ENCODE measurements at places on chromosomes 16 and 17. TPM values are rescaled to one million over a fixed set of nuclear protein-coding genes. Genes with fewer than 3 reads are reported as not detected.

Gene OSGIN1
- 2.0 TPM for polyA plus RNA-seq

Gene CA4
- polyA plus RNA-seq = not detected

GRCh38 chr17:17810084-17810894 lies 26.5 kb downstream of the SREBF1 start:
- no peak for DNase-seq

DNA sequence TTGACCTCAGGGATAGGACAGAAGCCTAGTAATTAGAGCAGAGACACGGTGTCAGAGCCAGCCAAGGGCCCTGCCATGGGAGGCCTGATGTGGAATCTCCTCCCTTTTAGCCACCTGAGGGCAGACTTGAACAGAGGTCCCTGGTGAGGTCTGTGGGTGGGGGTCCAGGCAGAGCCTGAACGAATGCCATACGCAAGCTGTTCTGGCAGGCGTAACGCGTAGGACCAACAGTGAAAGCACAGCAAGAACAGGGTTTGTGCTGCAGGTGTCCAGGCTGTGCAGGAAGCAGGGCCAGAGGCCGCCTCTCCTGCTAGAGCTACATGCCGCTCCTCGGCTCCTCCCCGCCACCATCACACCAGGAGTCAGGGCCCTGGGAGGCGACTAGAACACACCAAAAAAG lies 81.9 kb upstream of the TBX2 start:
- no peak for DNase-seq

Gene TMEM114
- polyA plus RNA-seq = not detected

Gene PIMREG
- polyA plus RNA-seq = 27.0 TPM

Gene HOXB4
- not detected for polyA plus RNA-seq

Gene TEKT1
- polyA plus RNA-seq = not detected

Gene CDRT15L2
- not detected for polyA plus RNA-seq

- DNase-seq = no peak
These were observed 113.3 kb downstream of the HS3ST2 start for GRCh38 chr16:22927306-22927705.

Gene SSTR5
- not detected for polyA plus RNA-seq

Gene KRT32
- 0.38 TPM for polyA plus RNA-seq

Gene CDH16
- polyA plus RNA-seq = not detected

GRCh38 chr16:62870554-62870953 lies 834.3 kb upstream of the CDH8 start:
- no peak for DNase-seq

DNA sequence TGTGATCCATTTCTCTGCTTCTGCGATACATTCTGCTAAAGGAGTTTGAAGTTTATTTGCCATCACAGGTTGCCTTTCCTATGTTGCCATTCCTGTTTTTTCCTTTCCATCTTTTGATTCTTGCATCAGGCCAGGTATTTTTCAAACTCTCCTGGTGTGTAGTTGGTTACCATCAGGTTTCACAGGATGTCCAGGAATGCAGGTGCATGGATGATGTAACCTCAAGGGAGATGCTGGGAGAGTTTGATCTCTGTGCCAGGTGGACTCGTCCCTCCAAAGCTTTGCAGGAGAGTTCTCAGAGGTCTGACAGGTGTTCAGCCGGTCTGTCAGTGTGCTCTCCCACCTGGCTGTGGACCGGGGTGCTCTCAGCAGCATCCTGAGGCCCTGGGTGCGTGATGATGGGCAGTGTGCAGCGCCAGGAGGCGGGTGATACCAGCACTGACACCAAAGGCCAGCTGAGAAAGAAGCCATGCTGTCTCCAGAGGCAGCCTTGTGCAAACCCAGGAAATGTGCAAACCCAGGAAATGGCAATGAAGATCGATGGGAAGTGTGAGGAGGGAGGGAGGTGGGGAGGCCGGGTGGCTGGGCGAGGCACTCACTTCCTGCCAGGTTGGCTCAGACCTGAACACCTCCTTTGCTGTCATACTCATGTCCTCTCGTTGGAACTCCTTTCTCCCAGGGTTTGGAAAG lies 1.7 kb downstream of the ATP2C2 start:
- DNase-seq = no peak

- DNase-seq = no peak
These were observed 4.9 kb downstream of the SLC35G3 start for GRCh38 chr17:35189291-35189690.

DNA sequence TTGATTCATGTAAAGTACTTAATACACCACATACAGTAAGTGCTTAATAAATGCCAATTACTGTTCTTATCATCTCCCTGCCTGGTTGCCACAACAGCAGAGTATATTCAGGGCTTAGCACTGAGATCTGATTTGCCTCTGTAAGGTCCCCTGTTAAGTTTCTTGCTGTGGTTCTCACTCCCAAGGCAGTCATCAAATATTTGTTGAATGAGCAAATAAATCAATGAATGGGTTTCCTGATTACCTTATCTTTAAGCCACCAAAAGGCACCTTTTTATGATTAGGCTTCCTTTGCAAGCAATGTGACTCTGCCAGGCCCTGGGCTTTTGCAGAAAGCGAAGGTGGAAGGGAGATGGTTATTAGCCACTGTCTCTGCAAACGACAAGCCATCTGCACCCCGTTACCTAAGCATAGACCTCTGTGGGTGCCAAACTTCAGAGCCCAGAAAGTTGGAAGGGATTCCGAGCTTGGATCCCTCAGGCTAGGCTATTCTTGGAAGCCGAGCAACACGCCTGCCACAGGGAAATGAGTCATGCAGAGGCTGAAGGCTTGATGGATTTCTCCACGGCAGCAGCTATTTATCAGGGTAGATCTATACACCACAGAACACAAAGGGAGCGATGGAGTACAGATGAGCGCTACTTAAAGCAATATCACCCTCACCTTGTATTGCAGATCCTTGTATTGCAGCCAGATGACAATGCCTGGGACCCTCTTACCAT lies 102.0 kb downstream of the GRIN2A start:
- DNase-seq = peak; percentile 49

DNA sequence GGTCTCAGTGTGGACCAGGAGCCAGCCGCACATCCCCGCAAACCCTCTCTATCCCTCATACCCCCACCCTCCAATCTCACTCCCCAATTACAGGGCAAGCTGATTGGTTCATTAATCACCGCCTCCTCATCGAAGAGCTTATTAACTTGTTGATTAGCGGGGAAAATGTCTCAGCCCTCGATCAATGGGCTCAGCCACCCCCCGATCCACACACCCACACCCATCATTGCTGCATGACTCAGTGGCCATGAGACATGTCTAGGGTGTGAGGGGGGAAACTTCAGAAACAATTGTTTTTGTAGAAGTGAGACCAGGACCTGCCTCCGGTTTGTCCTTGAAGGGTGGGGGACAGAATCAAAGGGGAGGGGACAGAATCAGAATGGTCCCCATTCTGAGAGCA lies 2.5 kb upstream of the PYY start:
- no peak for DNase-seq

GRCh38 chr16:24674877-24675276 lies 54.6 kb upstream of the TNRC6A start:
- no peak for DNase-seq

GRCh38 chr17:4378626-4379025 lies 12.2 kb upstream of the UBE2G1 start:
- no peak for DNase-seq

Gene KRTAP4-4
- polyA plus RNA-seq = not detected

GRCh38 chr16:70429888-70430666 lies 8.8 kb downstream of the ST3GAL2 start:
- DNase-seq = no peak

- DNase-seq = no peak
These were observed 113.5 kb downstream of the NPIPB5 start for GRCh38 chr16:22624038-22624799.

DNA sequence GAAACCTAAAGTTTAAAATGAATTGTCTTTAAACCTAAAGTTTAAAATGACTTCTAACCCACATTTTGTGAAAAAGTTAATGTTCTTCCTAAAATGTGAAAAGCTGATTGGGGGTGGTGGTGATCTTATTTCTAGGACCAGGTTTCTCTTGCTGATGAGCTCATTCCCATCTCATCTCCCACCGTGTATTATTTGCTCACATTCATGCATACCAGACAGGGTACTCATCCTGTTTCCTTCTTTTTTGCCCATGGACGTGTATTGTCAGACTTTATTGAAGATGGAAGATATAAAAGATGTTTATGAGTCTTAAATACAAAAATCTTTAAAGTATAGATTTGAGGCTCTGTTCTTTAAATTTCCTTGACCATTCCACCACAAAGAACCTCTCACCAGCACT lies 70.1 kb upstream of the MPHOSPH6 start:
- DNase-seq = no peak

- no peak for DNase-seq
These were observed 345 bp downstream of the EMC8 start for GRCh38 chr16:85798901-85799496.

DNA sequence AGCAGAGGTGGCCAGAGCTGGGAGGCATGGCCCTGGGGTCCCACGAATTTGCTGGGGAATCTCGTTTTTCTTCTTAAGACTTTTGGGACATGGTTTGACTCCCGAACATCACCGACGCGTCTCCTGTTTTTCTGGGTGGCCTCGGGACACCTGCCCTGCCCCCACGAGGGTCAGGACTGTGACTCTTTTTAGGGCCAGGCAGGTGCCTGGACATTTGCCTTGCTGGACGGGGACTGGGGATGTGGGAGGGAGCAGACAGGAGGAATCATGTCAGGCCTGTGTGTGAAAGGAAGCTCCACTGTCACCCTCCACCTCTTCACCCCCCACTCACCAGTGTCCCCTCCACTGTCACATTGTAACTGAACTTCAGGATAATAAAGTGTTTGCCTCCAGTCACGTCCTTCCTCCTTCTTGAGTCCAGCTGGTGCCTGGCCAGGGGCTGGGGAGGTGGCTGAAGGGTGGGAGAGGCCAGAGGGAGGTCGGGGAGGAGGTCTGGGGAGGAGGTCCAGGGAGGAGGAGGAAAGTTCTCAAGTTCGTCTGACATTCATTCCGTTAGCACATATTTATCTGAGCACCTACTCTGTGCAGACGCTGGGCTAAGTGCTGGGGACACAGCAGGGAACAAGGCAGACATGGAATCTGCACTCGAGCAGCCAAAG lies 2.3 kb downstream of the CSF3 start:
- DNase-seq = no peak

DNA sequence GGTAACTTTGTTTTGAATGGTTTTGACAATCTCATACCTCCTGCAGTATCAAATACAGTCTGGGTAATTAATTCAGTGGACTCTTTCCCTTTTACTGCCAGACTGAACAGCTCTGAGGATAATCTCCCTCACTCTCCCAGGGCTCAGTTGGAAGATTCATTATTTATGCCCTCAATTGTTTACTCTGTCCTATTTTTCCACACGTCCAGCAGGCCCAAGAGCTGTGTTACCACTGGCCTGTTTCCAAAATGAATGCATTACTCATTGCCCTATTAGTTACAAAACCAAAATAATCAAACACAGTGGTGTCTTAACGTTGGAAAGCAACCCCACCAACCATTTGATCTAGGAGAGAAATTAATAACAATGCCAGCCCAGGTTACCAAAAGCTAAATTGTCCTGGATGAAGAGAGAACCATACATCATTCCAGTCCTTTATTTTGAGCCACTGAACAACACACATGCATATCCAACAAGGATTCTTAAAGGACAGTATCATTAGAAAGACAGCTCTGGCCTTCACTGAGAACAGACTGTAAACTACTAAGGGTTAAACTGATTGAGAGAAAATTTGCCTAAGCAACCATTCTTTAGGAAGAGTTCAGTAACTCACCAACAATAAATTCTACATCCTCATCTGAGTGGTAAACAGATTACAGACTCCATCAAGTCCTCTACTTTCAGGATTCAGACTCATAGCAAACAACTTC lies 34.5 kb downstream of the FAM222B start:
- peak; percentile 57 for DNase-seq

GRCh38 chr16:1366712-1367299 lies 15.1 kb downstream of the GNPTG start:
- no peak for DNase-seq

Gene SYCE1L
- polyA plus RNA-seq = 0.44 TPM

DNA sequence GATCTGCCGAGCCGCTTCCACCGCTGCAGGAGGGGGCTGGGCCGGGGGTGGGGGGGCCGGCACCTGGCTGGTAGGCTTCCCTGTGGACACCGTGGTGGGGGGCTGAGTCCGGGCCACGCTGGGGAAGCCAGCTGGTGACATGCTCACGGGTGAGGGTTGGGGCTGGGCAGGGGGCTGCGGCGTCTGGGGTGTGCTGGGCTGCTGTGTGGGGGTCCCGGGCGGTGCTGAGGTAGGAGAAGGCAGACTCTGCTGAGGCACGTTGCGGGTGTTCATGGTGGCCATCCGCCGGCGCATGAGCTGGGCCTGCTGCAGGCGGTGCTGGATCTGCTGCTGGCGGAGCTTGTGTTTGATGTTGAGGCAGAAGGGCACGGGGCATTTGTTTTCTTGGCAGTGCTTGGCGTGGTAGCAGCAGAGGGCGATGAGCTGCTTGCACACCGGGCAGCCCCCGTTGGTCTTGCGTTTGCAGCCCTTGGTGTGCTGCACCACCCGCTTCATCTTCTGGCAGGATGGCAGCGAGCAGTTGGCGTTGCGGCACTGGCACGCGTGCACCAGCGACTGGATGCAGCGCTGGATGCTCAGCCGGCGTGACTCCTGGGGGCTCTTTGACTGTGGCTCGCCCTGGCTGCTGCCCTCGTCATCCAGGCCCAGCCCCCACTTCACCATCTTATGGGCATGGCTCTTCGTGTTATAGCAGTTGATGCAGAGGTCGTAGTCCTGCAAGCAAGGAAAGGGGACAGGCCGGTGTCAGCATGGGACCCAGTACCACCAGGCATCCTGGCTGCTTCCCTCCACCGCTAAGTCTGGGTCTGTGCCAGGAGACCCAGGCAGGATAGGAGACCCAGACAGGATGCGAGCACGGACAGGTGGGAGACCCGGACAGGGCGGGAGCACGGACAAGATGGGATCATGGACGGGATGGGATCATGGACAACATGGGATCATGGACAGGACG lies 12.1 kb upstream of the TRAP1 start:
- DNase-seq = no peak

Gene C16orf95
- polyA plus RNA-seq = 5.2 TPM

Gene CSH1
- polyA plus RNA-seq = not detected

GRCh38 chr17:38599398-38599856 lies 6.3 kb downstream of the SRCIN1 start:
- no peak for DNase-seq

DNA sequence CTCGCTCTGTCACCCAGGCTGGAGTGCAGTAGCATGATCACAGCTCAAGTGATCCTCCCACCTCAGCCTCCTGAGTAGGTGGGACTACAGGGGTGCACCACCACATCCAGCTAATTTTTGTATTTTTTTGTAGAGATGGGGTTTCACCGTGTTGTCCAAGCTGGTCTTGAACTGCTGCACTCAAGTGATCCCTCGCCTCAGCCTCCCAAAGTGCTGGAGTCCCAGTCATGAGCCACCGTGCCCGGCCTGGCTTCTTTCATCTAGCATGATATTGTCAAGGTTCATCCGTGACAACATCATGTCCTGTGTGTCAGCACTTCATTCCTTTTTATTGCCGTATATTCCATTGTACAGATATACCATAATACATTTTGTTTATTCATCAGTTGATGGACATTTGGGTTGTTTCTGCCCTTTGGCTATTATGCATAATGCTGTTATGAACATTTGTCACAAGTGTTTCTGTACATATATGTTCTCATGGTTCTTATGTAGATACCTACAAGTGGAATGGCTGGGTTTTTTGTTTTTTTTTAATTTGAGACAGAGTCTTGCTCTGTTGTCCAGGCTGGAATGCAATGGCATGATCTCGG lies 3.4 kb upstream of the GHDC start:
- no peak for DNase-seq

All from BJ (cell line).